ENCODE measurements at places on chromosomes 5 and 9.

DNA sequence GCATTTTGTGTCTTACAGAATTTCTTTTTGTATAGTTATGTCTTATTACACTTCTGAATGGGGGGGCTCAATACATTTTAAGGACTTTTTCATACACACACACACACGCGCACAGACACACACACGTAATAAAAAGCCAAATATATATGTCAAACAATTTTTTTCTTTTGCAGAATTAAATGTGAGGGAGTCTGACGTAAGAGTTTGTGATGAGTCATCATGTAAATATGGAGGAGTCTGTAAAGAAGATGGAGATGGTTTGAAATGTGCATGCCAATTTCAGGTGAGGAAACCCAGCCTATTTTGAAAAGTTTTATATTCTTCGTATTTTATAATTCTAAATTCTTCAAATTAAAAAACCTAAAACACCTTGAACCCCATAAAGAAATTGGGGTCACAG lies 25.6 kb downstream of the TMEFF1 start:
- no peak for DNase-seq

DNA sequence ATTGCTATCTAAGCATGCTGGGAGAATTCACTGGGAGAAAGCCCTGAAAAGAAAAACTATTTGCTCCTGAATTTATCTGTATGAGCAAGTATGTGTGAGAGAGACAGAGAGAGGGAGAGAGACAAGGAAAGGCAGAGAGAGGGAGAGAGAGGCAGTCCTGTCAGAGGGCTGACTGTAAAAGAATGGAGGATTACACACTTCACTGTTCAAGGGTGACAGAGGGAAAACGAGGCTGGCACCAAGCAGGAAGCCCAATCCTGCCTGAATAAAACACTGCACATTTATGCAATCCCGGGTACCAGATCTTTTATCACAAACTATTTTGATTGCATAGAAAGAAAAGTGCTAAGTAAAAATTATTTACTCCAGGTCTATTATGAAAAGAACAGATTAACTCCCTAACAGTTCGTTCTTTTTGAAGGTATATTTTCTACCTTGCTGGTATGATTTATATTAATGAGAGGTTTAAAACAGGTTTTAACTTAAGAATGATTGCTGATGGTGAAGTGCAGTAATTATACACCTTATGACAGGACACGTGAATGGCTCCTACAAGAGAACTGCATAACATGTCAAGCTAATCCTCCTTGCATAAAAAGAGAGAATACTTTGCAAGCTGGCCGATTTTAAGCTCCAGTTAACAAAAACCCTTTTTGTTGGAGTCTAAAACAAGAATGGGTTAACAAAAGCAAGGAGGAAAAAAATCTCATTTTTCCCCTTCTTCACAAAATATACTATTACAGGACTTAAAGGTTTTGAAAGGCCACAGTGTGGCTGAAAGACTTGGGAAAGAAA lies 82.5 kb downstream of the NFIB start:
- DNase-seq: no peak

DNA sequence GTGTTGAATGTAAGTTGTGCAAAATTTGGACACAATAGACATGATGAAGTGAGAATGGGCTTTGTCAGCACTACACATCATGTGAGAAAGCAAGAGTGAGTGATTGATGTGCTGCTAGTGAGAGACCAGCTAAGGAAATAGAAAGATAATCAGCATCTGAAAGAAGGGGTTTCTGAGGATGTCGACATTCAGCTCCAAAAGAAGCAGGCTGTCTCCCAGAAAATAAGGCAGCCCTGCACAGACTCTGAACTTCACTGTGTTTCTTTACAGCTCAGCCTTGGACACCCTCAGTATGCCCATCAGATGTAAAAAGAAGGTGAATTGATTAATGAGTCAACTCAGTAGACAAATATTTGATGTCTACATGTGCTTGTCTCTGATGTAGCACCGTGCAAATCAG lies 80.8 kb upstream of the ADCY2 start:
- no peak for DNase-seq

DNA sequence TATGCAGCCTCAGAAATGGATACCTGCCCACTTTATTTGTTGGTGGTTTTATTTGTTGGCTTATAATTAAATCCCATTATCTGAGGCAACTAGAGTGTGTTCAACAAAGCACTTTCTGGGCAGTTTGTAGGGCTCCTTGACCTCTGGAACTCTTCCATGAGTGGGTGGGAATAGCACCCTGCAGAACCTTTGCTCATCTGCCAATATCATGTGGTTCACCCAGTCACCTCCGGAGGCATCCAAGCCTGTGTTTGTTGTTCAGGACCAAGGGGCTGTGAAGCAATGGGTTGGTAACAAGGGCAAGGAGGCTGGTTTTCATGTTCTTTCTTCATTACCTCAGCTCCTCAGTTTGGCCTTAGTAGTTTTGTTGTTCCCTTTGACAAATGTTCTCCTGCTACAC lies 314.0 kb downstream of the NDUFS4 start:
- no peak for DNase-seq

DNA sequence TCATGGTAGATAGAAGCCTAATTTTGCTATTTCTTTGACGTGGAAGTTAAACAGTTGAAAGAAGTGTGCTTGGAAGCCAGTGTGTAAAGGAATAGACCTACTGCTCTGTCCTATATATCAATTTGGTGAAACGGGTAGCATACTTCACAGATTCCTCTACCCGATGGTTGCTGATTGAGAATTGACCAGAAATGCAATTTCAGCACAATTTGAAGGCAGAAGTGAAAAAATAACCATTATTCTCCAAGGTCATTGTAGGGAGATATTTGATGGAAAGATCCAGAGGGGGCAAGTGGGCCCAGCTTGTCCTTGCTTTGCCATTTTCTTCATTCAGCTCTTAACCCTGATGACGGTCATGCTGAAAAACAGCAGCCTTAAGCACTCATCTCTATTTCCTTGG lies 15.3 kb downstream of the CDH12 start:
- no peak for DNase-seq

GRCh38 chr5:38446029-38446522 lies 110.4 kb downstream of the LIFR start:
- DNase-seq: no peak

DNA sequence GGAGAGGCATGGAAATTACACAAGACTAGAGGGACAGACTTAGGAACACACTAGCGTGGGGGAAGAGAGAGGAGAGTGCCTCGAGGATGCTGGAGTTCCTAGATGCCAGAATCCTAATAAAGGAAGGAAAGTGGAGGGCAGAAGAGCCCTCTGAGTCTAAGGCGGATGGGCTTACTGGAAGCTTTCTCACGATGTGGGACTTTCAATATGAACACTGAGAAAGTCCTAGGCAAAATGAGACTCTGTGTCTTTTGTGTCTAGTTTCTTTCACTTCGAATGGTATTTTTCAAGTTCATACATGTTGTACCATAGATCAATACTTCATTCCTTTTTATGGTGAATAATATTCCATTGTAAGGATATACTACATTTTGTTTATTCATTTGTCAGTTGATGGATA lies 239.4 kb downstream of the NSG2 start:
- DNase-seq: no peak

- no peak for DNase-seq
These were observed 74.3 kb downstream of the MUSK start for GRCh38 chr9:110742741-110743371.

GRCh38 chr5:41841325-41841724 lies 28.9 kb downstream of the OXCT1 start:
- DNase-seq: no peak

- DNase-seq: no peak
These were observed 30.2 kb downstream of the MLANA start for GRCh38 chr9:5920860-5921328.

GRCh38 chr5:78289911-78290310 lies 4.6 kb downstream of the AP3B1 start:
- DNase-seq: no peak

GRCh38 chr5:127810707-127811490 lies 107.7 kb downstream of the CCDC192 start:
- no peak for DNase-seq

- no peak for DNase-seq
These were observed 135.2 kb downstream of the PTTG1 start for GRCh38 chr5:160556846-160557245.

DNA sequence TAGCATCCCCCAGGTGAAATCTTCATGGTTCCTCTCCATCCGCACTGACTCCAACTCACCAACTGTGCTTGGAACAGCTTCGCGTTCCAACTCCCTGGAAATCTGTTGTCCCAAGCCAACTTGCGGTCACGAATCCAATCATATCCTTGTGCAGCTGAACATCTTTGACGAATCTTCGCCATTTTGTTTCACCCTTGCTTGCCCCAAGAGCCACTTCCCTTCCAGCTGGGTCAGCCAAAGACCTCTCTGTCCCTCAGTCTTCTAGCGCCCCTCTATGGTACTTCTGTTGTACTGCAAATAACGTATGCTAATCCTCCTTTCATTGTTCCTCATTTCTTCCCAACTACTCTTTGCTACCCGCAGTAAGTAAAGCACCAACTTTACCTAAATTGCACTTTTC lies 61.0 kb upstream of the TARS1 start:
- DNase-seq: no peak

DNA sequence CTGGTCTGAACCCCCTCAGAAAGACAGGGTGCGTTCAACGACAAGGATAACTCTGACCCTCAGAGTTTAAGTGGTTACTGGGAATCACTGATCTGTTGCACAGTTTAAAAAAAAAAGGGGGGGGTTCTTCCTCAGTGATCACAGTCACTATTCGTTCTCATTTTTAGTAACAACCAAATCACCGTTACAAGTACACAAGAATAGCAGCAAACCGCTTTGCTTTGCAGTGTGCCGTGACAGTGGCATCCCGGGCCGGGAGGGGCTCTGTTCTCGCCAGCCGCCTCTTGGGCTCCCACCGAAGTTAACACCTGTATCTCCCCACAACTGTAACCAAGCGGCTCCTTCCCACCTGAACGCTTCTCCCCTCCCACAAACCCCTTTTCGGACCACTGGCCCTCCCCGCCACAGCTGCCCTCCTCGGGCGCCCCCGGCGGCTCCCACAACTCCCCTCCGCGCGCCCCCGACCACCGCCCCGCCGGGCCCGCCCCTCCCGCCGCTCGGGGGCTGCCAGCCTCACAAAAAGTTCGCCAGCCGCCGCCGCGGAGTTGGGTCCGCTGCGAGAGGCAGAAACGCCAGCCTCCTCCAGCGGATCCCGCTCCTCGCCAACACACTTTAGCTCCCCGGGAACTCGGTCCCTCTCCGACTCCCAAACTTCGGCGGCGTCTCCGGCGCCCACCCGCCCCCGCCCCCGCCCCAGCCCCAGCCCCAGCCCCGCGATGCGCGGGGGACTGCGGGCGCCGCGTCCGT lies 1.2 kb downstream of the SSBP2 start:
- DNase-seq: no peak

DNA sequence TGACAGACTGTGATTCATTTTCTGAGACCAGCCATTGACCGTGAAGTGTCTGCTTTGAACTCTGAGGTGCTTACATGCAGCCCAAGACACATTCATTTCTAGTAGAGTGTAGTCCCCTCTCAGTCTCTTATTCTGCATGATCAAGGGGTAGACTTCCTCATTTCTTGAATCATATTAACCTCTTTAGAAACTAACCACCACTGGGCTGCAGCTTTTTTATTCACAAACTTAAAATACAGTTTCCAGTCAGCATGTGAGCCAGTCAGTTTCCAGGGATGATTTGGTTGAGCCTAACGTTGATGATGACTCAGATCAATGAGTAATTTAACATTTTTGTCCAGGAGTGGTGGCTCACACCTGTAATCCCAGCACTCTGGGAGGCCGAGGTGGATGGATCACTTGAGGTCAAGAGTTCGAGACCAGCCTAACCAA lies 59.2 kb downstream of the OTULIN start:
- no peak for DNase-seq

- no peak for DNase-seq
These were observed 1402.1 kb upstream of the ACO1 start for GRCh38 chr9:30982301-30982700.

DNA sequence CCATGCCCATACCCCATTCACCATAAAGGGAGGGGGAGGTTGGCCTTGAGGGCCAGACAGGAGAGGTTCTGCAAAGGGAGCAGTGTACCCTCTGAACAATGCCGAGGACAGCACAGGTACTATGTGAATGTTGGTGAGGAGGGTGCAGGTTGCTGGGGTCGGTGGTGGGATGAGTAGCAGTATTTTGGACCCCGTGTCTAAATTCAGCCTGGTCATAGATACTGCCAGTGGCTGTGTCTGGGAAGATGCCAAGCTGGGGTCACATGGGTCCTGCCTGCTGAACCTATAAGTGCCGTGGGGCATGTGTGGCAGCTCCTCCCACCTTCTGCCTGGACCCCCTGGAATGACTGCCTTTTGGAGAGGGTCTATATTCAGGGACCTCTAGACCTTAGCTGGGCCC lies 11.4 kb upstream of the SPINK4 start:
- DNase-seq: no peak

DNA sequence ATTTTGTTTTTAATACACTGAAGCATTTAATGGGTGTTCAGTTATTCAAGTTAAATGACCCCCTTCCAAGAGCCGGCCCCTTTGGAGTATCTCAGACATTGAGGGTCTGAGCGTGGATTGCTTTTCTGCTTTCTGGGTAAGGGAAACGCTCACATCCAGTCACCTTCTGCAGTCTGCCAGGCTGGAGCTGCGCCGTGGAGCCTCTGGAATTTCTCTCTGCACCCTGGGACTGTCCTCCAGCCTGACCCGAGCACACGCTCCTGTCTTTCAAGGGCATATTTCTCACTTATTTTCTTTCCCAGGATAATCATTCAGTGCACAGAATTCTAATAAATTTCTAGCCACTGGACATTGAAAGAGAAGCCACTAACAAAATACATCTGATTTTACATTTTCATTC lies 13.4 kb downstream of the FAM240B start:
- DNase-seq: no peak

DNA sequence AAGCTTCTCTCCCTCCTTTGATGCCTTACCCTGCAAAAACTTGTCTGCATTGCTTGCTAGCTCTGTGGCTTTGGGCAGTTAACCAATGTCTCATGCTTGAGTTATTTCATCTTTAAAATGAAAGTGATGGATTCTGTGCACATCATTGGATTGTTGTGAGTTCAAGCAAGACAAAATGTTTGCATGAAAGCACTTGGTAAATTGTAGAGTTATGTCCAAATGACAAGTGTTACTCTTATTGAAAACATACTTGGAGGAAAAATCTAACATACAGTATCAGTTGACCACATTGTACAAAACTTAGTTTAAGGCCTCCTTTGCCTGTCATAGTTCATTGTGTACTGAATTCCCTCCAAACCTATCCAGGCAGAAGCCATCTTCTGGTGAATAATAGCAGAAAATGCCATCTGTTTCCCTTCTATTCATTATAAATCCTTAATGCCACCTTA lies 30.0 kb downstream of the TGFBR1 start:
- DNase-seq: no peak

All from stimulated activated CD8-positive, alpha-beta memory T cell treated with anti-CD3 and anti-CD28 coated beads, Interleukin-4, amount 100 ng/mL, for 1 hour (primary cell).